ENCODE measurements at places on chromosomes 1 and 21. TPM values are rescaled to one million over a fixed set of nuclear protein-coding genes. Genes with fewer than 3 reads are reported as not detected.

G0S2 gene
- total RNA-seq: 453 TPM

CD1D gene
- 1.2 TPM for total RNA-seq

PLA2G2D gene
- total RNA-seq: not detected

FCN3 gene
- total RNA-seq: 15.8 TPM

PTAFR gene
- total RNA-seq: 1.9 TPM

NPHS2 gene
- total RNA-seq: not detected

LRRC53 gene
- total RNA-seq: not detected

SLC22A15 gene
- total RNA-seq: 10.7 TPM

MIER1 gene
- total RNA-seq: 15.2 TPM

MIXL1 gene
- not detected for total RNA-seq

LRRN2 gene
- total RNA-seq: 1.7 TPM

AMY1B gene
- not detected for total RNA-seq

MAGOH gene
- total RNA-seq: 24.3 TPM

LAMC1 gene
- total RNA-seq: 87.5 TPM

HSD3B2 gene
- total RNA-seq: not detected

SDCCAG8 gene
- total RNA-seq: 16.5 TPM

NAV1 gene
- 66.6 TPM for total RNA-seq

SMPDL3B gene
- not detected for total RNA-seq

NPHP4 gene
- total RNA-seq: 4.3 TPM

SPRR3 gene
- not detected for total RNA-seq

DNAJC6 gene
- total RNA-seq: 2.0 TPM

CFAP57 gene
- total RNA-seq: not detected

AP4B1 gene
- 11.4 TPM for total RNA-seq

NTMT2 gene
- 4.1 TPM for total RNA-seq

WARS2 gene
- 6.5 TPM for total RNA-seq

CLDN14 gene
- not detected for total RNA-seq

ADCY10 gene
- 0.05 TPM for total RNA-seq

SPOCD1 gene
- total RNA-seq: not detected

ADAMTSL4 gene
- 64.4 TPM for total RNA-seq

S100A3 gene
- total RNA-seq: 0.70 TPM

CD84 gene
- 2.5 TPM for total RNA-seq

CACNA1S gene
- not detected for total RNA-seq

ALG14 gene
- total RNA-seq: 2.9 TPM

PTPN22 gene
- total RNA-seq: 0.35 TPM

HCN3 gene
- 1.4 TPM for total RNA-seq

C1orf232 gene
- total RNA-seq: not detected

HS2ST1 gene
- total RNA-seq: 10.7 TPM

PERM1 gene
- total RNA-seq: 170 TPM

DUSP23 gene
- 15.5 TPM for total RNA-seq

TCP10L gene
- 2.4 TPM for total RNA-seq

VSIG8 gene
- not detected for total RNA-seq

DSTYK gene
- 5.3 TPM for total RNA-seq

SELENBP1 gene
- total RNA-seq: 119 TPM

PMVK gene
- total RNA-seq: 65.7 TPM

ZNF593OS gene
- total RNA-seq: not detected

RPE65 gene
- not detected for total RNA-seq

SPTA1 gene
- not detected for total RNA-seq

HPDL gene
- not detected for total RNA-seq

CHODL gene
- not detected for total RNA-seq

C21orf58 gene
- 1.0 TPM for total RNA-seq

MTMR11 gene
- 2.0 TPM for total RNA-seq
